ENCODE measurements at places on chromosomes 5 and 9. TPM values are rescaled to one million over a fixed set of nuclear protein-coding genes. Genes with fewer than 3 reads are reported as not detected.

DNA sequence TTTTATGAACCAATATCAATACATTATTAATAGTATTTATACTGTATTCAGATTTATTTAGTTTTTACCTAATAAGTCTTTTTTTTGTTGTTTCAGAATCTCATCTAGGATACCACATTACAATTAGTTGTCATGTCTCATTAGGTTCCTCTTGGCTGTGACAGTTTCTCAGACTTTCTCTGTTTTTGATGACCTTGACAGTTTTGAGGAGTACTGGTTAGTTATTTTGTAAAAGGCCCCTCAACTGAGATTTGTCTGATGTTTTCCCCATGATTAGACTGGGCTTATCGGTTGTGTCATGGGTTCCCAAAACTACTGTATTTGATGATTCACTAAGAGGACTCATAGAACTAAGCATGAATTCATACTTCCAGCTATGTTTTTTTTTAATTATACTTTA lies 56.3 kb downstream of the RNF180 start:
- no peaks in the 10 kb centered on the region for H3K4me1 ChIP-seq
- H3K4me3 ChIP-seq, result no peak overlapping the region
- no peak overlapping the region for H3K27ac ChIP-seq
- no peaks in the 10 kb centered on the region for H3K36me3 ChIP-seq
- no peak for DNase-seq

DNA sequence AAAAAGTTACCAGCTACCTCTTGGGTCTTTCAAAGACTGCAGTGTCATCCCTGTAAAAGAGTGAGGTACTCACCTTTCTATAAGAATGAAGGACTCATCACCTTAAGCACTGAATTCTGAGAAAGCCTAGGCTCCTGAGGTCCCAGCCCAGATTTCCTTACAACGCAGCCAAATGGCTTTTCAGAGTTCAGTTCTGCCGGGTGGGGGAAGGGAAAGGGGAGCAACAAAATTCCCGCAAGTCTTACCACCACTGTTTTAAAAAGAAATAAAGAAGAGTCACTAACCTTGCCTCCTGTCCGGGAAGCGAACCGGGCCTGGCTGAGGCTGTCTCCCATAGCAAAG lies 373 bp downstream of the ADAMTS12 start:
- H3K36me3 ChIP-seq, result no peaks in the 10 kb centered on the region
- DNase-seq, result peak; percentile 34
- peak overlapping the region; percentile 89 for H3K4me3 ChIP-seq

DNA sequence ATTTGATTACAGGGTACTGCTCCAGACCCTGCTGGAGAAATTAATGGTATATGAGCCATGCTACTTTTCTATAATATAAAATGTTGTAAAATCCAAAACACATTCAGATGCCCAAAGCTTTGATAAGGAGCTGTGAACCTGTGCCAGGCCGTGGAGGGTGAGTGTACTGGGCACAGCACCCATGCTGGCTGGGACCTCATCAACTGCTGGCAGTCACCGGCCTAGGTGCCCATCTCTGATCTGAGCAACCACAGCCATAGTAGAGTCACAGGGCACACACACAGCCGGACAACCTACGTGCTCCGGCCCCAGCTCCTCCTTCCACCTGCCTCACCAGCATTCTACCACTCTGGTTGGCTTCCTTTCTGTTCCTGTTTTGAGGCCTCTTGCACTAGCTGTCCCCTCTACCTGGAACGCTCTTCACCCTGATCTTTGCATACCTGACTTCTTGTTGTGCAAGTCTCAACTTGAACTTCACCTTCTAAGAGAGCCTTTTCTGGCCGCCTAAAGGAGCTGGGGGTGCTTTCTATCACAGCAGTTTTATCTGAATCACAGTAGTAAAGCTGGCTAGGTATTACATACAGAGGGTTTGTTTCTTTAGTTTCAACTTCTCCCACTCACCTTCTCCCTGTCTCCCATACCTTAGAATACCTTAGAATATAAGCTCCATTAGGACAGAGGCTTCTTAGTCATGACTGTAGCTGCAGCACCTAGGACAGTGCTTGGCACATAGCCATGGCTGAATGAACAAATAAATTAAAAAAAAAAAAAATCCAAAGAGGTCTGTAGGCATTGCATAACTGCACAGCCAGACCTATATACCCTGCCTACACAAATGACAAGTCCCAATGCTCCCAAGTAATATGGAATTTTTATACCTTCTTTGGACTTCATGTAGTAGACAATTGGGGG lies 51.7 kb downstream of the MED27 start:
- no peaks in the 10 kb centered on the region for H3K36me3 ChIP-seq
- DNase-seq, result no peak
- H3K4me3 ChIP-seq, result no peak overlapping the region

The IRX4 gene
- total RNA-seq, result 2.8 TPM

DNA sequence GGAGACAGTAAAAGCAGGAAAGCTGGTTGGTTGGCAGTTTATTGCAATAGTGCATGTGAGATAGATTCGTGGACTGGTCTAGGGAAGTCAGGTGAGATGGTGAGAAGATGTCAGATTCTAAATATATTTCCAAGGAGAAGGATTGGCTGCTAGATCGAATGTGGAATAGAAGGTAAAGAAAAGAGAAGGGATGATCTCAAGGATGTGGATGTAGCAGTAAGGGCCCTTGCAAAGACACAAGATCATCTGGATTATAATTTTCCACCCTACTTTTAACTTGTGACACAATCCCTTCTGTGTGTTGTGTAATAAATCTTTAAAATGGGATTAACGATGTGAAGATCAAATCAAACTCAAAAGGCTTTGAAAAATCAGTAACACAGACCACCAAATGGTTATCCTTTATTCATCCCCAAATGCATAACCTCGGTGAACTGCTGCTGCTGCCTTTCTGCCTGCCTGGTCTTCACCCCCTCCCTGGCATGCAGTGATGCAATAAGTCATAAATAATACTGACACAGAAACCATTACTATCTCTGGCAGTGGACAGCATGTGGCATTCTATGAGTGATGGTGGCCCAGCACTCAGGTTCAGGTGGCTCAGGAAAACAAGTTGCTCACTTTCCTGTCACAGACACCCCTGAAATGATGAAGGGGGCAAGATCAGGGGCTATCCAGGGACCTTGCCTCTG lies 178.4 kb downstream of the FAM114A2 start:
- H3K4me3 ChIP-seq, result no peak overlapping the region
- H3K36me3 ChIP-seq, result no peaks in the 10 kb centered on the region
- no peak for DNase-seq
- H3K27me3 ChIP-seq, result no peaks in the 10 kb centered on the region
- no peak overlapping the region for H3K27ac ChIP-seq

- H3K27ac ChIP-seq, result no peak overlapping the region
- H3K4me3 ChIP-seq, result no peak overlapping the region
- no peak for DNase-seq
- H3K4me1 ChIP-seq, result no peaks in the 10 kb centered on the region
- no peaks in the 10 kb centered on the region for H3K27me3 ChIP-seq
These were observed 43.5 kb downstream of the SCAI start for GRCh38 chr9:125099816-125100215.

DNA sequence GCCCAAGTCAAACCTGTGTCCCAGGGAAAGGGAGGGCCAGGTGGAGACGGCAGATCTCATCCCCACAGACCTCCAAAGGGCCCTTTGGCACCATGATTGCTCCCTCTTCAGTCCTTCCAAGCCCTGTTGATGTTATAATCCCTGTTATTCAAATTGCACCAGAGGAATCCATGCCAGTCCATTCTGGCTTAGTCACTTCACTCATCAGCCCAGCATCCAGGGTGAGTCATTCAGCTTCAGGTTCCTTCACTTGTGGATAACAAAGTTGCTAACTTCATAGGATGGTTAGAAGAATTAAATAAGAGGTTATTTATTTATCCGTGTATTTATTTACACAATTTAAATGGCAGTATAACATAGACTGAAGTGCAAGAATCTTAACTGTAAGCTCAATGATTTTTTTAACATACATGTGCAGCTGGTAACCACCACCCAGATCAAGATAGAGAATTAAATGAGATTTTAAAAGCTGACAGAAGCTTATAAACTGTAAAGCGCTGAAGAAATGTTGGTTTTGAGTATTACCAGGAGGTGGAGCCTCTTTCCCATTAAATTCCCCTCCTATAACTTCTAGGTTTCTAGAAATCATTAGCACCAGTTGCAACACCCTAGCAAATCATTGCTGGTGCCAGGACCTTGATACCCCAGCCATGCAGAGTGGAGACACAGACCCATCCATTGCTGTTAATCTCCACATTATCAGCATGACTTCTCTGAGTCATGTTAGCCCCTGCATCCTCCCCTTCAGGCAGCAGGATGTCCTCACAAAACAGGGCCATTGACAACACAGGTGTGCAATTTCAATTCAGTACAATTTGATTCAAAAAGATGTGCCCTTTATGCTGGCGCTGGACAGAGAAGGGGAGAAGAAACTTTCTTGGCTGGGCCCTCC lies 77.4 kb downstream of the SEC61B start:
- H3K4me1 ChIP-seq, result peaks cover 20% of the 10 kb centered on the region
- H3K36me3 ChIP-seq, result no peaks in the 10 kb centered on the region
- no peak for DNase-seq
- peaks cover 5% of the 10 kb centered on the region for H3K27me3 ChIP-seq

- H3K4me3 ChIP-seq, result no peak overlapping the region
- no peak overlapping the region for H3K27ac ChIP-seq
- DNase-seq, result peak; percentile 55
These were observed 30.8 kb downstream of the ZSWIM6 start for GRCh38 chr5:61362796-61363368.

The PTCH1 gene
- total RNA-seq, result 36.9 TPM

DNA sequence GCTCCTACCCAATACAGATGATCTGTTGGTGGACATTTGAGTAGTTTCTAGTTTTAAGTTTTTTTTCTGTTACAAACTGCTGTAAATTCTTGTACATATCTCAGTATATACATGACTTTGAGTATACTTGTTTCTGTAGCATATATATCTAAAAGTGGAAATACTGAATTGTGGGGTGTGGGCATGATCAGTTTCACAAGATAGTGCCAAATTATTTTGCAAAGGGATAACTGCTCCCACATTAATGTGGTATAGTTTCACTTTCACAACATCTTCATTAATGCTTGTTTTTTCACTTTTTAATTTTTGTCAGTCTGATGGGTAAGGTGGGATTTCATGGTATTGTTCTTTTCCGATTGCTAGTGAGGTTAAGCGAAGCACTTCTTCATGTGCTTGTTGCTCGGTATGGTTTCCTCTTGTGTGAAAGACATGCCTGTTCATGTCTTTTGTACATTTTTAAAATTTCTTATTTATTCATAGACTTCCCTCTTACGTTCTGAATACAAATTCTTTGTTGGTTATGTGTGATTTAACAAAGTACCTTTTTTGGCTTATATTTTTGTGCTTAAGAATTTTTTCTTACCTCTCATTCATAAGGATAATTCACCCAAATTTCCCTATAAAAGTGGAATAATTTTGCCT lies 103.5 kb downstream of the CDC42SE2 start:
- no peak overlapping the region for H3K27ac ChIP-seq
- no peak for DNase-seq
- no peaks in the 10 kb centered on the region for H3K4me1 ChIP-seq
- no peak overlapping the region for H3K4me3 ChIP-seq
- H3K27me3 ChIP-seq, result no peaks in the 10 kb centered on the region
- no peaks in the 10 kb centered on the region for H3K36me3 ChIP-seq

The NUP188 gene
- total RNA-seq, result 117 TPM

The TEX48 gene
- not detected for total RNA-seq

DNA sequence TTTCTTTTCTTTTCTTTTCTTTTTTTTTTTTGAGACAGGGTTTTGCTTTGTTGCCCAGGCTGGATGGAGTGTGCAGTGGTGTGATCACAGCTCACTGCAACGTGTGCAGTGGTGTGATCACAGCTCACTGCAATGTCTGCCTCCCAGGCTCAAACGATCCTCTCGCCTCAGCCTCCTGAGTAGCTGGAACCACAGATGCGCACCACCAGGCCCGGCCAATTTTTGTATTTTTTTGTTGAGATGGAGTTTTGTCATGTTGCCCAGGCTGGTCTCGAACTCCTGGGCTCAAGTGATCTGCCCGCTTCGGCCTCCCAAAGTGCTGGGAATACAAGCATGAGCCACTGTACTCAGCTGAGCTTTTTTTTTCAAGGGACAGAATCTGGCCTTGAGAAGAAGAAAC lies 36.8 kb upstream of the TJP2 start:
- H3K27me3 ChIP-seq, result no peaks in the 10 kb centered on the region
- no peak overlapping the region for H3K27ac ChIP-seq
- H3K4me3 ChIP-seq, result no peak overlapping the region
- H3K4me1 ChIP-seq, result peaks cover 27% of the 10 kb centered on the region
- peaks cover 8% of the 10 kb centered on the region for H3K36me3 ChIP-seq

- H3K4me1 ChIP-seq, result peaks cover 4% of the 10 kb centered on the region
- no peak overlapping the region for H3K4me3 ChIP-seq
- H3K27ac ChIP-seq, result no peak overlapping the region
These were observed 101.5 kb downstream of the GCNT1 start for GRCh38 chr9:76560481-76560922.

- no peak overlapping the region for H3K4me3 ChIP-seq
- H3K27ac ChIP-seq, result no peak overlapping the region
- no peak for DNase-seq
- no peaks in the 10 kb centered on the region for H3K36me3 ChIP-seq
- no peaks in the 10 kb centered on the region for H3K27me3 ChIP-seq
These were observed 1536.2 kb upstream of the CDH9 start for GRCh38 chr5:28574606-28575005.

The DNAJA1 gene
- 95.4 TPM for total RNA-seq

DNA sequence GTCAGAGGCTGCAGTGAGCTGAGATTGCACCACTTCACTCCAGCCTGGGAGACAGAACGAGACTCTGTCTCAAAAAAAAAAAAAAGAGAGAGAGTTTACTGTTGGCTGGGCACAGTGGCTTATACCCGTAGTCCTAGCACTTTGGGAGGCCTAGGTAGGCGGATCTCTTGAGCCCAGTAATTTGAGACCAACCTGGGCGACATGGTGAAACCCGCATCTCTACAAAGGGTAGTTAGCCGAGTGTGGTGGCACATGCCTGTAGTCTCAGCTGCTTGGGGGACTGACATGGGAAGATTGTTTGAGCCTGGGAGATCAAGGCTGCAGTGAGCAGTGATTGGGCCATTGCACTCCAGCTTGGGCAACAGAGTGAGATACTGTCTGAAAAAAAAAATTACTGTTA lies 12.6 kb downstream of the HABP4 start:
- peaks cover 5% of the 10 kb centered on the region for H3K36me3 ChIP-seq
- H3K27ac ChIP-seq, result no peak overlapping the region
- DNase-seq, result peak; percentile 64
- peaks cover 35% of the 10 kb centered on the region for H3K4me1 ChIP-seq
- no peak overlapping the region for H3K4me3 ChIP-seq

The C9orf153 gene
- 0.12 TPM for total RNA-seq

- no peak overlapping the region for H3K27ac ChIP-seq
- no peaks in the 10 kb centered on the region for H3K4me1 ChIP-seq
- no peak for DNase-seq
- no peak overlapping the region for H3K4me3 ChIP-seq
These were observed 100.3 kb downstream of the AUH start for GRCh38 chr9:91261417-91261816.

The RGS3 gene
- total RNA-seq, result 24.3 TPM

GRCh38 chr5:92887254-92887653 lies 693.8 kb downstream of the NR2F1-AS1 start:
- no peaks in the 10 kb centered on the region for H3K27me3 ChIP-seq
- H3K4me3 ChIP-seq, result no peak overlapping the region
- no peaks in the 10 kb centered on the region for H3K36me3 ChIP-seq
- no peak for DNase-seq
